ENCODE measurements at places on chromosomes 7 and 10.
A peak's percentile ranks its signal among the peaks of the same experiment; 100 is the strongest.

DNA sequence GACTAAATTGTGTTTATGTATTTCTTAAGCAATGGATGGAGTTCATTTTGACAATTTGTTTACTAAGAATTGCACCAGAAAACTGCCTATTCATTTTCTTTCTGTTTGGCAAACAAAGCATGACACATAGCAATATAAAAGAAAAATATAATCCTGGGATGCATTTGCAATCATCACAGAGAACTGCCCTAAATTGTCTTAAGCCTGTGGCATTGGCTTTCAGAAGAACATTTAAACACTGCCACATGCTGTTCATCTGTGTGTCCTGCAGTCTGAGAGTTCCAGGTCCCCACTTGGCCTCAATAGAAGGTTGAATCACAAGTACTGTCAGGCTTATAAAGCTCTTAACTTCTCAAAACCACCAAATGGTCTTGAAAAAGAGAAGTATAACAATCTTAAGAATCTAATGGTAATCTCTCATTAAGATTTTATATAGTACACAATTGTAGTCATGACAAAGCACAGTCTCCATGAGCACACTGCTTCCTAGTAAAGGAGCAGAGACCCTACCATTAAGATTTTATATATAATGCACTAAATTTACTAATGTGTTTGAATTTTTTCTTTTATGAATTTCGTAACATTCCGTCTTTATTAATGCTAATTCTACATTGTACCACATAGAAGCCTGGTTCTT is 29.9 kb downstream of the RNLS start:
- no peak for DNase-seq

- DNase-seq = no peak
Measured at GRCh38 chr10:98402478-98402877, 12.5 kb downstream of the PYROXD2 start.

GRCh38 chr7:44637788-44638594 is 31.6 kb downstream of the OGDH start:
- no peak for DNase-seq

GRCh38 chr7:54339073-54339472 is 203.1 kb upstream of the VSTM2A start:
- no peak for DNase-seq

GRCh38 chr7:50695026-50695425 is 87.7 kb downstream of the GRB10 start:
- DNase-seq = no peak

GRCh38 chr10:113335592-113335991 is 217.3 kb upstream of the HABP2 start:
- DNase-seq = no peak

DNA sequence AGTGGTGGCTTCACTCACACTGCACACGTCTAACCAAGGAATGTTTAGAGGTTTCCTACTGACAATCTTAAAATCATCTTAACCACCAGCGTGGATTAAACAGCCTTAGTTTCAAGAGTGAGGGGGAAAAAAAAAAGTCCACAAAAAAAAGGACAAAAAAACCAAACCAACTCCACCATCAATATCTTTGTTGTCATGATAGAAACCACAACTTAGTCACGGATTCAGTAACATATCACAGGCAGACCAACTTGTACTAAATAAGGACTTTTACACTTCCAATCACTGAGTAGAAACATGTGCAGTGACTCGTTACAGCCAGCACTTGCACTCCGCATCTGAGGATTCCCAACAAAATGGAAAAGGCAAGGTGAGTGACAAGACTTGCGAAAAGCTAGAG is 46.5 kb downstream of the FAM171A1 start:
- DNase-seq = no peak

DNA sequence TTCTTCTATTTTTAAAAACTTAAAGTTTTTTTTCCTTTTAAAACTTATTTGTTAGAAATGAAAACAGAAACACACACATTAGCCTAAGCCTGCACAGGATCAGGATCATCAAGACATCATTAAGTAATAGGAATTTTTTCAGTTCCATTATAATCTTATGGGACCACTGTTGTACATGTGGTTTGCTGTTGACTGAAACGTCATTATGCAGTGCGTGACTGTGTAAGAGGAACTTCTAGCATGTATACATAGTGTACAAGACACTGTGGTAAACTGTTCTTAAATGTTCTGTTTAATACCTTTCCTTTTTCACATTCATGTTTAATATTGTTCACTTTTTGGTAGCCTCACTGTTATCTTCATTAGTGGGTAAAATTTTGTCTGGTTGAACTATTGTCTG is 12.1 kb downstream of the ENTPD7 start:
- DNase-seq = no peak

DNA sequence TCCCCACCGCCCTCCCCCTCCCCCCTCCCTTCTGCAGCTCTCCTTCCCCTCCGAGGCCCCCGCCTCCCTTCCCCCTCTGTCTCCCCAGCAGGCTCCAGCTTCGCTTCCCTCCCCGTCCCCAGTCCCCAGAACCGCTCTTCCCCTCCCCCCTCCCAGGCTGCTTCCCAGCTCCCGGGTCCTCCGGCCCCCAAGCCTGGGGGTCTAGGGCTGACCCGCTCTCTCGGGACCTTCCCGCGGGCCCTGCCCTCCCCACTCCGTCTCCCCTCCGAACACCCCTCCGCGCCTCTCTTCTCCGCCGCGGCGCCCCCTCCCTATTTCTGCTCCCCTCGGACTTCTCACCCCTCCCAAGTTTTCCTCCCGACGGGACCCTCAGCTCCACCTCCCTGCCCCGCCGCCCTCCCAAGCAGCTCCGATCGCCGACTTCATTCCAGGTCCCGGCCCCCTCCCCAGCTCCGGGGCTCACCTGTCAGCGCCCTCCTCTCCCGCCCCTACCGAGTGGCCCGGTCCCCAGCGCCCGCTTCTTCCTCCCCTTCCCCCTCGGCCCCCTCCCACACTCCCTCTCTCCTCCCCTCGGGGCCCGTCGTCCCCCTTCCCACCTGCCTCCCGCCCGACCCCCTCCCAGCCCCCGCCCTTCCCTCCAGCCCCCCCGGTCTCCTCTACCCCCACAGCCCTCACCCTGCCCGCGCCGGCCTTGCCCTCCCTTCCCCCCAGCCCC is 990 bp downstream of the ZNF467 start:
- DNase-seq = no peak

GRCh38 chr7:77407906-77408305 is 8.2 kb downstream of the GSAP start:
- no peak for DNase-seq

DNA sequence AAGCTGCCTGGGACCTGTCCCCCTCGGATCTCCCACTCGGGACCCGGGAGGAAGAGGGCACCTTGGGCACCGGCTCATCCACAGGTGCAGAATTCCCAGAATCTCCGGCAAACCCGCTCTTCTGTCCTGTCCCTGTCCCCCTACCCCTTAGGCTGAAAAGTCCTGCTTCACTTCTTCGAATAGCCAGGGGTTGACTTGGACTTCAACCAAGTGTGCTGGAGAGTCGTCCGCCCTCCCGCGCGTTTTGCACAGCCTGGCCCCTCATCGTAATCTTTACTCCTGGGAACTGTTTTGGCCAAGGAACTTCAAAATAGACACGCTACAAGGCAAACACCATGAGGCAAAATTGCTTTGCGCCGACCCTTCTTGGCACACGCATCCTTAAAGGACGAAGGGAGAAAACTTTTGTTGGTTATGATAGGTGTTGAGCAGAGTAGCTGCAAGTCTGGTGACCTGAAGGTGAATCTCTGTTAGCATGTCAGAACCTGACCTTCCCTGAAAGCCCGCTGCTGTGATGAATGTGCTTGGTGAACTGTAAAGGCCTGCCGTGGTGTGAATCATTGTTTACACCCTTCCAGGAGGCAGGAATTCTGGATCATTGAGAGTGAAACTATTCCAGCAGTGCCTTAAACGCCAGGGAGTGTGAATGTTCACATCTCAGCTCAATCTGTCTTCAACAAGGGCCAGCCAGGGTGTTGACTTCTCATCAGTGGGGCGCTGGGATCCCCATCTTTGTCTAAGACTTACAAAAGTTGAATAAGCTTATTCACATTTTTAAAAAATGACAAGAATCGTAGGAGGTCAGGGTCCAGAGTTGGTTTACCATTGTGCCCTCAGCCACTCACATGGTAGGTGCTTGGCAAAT is 589 bp upstream of the RAPGEF5 start:
- DNase-seq = no peak

DNA sequence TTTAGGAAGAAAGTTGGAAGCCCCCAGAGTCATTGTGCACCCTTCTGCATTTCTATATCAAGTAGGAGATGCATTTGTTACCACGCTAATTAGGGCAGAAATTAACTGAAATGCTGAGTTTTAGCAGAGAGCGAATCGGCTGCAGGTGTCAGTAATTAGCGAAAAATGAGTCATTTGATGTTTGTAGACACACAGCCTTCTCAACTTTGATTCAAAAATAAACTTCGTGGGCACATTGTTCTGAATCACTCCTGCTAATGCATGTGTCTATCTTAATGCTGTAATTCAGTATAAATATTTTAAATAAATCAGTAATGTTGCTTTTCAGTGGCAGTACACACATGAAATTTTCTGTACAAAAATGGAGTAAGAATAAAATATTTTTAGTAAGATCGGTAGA is 109.5 kb upstream of the CARD11 start:
- DNase-seq = no peak

- peak; percentile 47 for DNase-seq
Measured at GRCh38 chr10:131778385-131778784, 122.4 kb upstream of the PPP2R2D start.

DNA sequence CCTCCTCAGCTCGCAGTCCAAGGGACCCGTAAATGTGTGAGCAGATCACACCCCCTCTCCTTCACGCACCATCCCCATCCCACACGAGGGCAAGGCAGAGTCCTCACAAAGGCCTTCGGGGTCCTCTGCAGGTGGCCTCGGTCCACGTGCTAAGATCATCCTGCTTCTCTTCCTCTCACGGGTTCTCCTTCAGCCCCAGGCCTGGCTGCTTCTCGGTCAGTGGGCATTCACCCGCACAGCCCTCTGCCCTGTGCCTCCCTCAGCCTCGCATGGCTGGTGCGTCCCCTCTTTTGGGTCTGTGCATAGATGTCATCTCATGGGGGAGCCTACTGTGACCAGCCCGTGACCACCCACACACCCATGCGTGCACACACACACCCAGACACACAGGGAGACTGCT is 17.3 kb upstream of the FOXL3 start:
- no peak for DNase-seq

DNA sequence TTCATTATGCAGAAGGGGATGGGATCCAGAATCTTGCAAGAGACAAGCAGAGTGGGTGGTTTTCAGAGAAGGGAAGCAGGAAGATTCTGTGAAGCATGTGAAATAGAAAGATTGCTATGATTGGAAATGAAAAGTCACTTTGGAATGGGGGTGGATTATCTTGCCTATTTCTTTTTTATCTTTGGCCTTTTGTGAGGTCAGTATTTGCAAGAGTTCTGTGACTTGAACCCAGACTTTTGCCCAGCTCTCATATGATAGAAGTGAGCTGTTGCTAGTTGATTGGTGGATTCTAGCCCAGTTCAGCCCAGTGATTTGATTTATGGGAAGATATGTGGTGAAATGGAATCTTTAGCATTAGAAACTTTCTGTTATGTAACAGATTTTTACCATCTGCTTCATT is 17.1 kb downstream of the ENTPD7 start:
- no peak for DNase-seq

- DNase-seq = no peak
Measured at GRCh38 chr7:136925556-136925955, 57.1 kb downstream of the CHRM2 start.

- no peak for DNase-seq
Measured at GRCh38 chr10:127161482-127161881, 34.9 kb downstream of the INSYN2A start.

DNA sequence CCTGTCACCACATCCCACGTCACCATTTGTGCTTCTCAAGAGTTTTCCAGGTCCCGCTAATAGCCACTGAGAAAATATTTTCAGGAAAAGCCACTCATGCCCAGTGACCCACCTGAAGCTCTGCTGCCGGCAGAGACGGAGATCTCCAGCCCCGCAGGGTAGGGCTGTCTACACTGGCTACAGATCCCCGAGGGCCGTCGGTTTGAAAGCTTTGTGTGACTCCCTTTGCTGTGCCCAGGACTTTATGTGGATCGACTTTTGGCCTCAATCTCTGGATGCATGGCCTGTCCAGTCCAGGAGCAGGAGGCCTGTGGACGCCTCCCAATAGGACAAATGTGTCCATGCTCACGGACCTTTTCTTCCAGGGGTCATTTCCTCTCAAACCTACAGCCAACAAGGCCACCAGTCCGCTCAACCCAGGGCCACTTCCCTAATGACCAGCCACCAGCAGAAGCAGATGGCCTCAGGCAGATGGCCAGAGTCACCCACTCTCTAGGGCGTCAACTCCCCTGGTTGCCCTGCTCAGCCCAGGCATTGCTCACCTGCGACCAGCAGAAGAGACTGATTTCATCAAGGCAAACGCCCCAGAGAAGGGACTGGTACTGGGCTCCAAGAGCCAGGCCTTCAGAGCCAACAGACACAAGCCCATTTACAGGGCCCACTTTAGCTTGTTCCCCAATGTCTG is 76.4 kb downstream of the OAT start:
- peak; percentile 65 for DNase-seq

DNA sequence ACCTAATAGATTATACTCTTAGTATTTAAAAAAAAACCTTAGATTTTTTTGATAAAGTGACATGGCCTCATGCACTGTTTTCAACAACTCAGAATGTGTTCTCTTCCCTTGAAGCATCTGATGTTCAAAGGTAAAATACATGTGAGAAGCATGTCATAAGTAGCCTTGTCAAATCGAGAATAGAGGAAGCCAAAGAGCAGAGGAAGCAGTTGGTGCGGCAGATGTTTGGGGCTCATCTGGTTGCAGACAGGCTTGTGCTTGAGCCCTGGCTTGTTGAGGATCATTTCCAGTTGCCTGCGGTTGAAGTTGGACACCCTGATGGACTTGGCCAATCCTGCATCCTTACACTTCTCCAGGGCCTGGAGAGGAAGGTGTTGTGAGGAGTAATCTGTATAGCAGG is 59.2 kb downstream of the AKR1E2 start:
- no peak for DNase-seq

GRCh38 chr10:3832022-3832786 is 47.2 kb upstream of the KLF6 start:
- no peak for DNase-seq

DNA sequence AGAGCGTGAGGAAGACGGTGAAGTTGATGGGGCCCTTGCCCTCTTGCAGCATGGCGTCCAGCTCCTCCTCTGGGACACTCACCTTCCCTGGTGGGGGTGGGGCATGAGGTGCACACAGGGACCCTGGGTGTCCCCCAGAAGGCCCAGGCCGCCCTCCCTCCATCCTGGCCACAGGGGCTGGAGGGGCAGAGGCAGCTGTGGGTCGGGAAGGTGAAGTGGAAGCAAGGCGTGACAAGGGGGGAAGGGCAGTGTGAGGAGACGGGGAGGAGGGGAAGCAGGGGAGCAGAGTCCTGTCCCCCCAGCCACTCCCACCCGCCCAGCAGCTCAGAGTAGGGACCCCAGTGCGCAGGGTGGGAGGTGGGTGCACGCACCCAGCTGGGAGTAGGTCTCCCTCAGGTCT is 791 bp downstream of the MYL7 start:
- DNase-seq = no peak

DNA sequence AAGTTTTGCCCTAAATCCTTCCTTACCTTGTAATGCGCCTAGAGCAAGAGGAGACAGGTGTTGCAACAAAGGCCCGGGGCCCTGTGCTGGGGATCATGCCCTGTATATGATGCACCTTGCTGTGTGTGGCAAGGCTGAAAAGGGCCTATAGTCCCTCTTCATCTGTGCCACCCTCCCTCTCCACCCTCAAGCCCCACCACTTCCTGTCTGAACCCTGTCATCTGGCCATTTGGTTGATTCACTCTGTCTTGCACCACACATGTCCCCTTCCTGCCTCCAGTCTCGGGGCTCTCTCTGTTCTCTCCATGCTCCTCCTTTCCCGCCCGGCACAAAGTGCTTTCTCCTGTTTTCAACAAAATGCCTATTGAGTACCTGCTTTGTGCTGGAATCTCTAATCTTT is 11.5 kb upstream of the MALSU1 start:
- DNase-seq = no peak

Measured in coronary artery (tissue), 2 donors.